Heart right ventricle (tissue), 16 donors: ENCODE measurements at places on chromosomes 6 and 20. TPM values are rescaled to one million over a fixed set of nuclear protein-coding genes. Genes with fewer than 3 reads are reported as not detected.

DNA sequence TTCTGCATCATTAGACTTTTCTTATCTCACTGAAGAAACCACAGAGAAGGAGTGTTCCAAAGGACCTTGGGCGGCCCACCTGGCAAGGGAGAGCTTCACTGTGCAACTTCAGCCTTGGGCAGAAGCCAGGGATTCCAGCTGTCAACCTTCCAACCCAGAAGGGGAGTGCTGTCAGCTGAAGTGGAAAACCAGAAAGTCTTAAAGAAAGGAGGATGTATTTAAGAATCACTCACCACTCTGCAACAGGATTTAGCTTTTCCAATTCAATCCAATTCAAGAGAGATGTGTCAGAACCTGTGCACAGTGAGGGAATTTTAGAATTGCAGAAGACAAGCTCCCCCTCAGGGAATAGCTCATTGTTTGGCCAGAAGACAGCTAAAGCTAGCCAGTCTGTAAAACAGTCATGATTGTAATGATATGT is 553.7 kb downstream of the CD83 start:
- no peaks in the 10 kb centered on the region for H3K27me3 ChIP-seq
- H3K4me3 ChIP-seq, result no peak overlapping the region

DNA sequence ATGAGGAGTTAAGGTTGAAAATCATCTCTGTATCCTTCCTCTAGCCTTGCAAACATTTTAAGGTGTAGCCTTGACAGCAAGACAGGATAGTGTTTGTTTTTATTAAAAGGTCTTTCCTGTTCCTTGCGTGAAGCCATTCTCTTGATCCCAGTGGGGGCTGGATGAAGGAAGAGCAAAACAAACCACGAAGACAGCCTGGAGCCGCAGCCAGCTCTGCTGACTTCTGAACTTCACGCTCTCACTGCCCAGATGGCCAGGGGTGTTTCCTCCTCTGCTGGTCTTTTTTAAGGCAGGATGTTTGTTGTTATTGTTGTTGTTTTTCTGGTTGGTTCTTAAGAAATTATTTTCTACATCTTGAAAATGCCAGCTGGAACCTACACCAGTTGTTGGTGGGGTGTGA is 156.4 kb downstream of the MTHFD1L start:
- DNase-seq, result no peak
- H3K4me3 ChIP-seq, result no peak overlapping the region
- H3K36me3 ChIP-seq, result no peaks in the 10 kb centered on the region
- no peak overlapping the region for H3K27ac ChIP-seq

- no peaks in the 10 kb centered on the region for H3K27me3 ChIP-seq
- H3K27ac ChIP-seq, result no peak overlapping the region
- H3K4me3 ChIP-seq, result no peak overlapping the region
- no peak for DNase-seq
- no peaks in the 10 kb centered on the region for H3K4me1 ChIP-seq
These were observed 152.3 kb downstream of the ISM1 start for GRCh38 chr20:13373400-13373799.

DNA sequence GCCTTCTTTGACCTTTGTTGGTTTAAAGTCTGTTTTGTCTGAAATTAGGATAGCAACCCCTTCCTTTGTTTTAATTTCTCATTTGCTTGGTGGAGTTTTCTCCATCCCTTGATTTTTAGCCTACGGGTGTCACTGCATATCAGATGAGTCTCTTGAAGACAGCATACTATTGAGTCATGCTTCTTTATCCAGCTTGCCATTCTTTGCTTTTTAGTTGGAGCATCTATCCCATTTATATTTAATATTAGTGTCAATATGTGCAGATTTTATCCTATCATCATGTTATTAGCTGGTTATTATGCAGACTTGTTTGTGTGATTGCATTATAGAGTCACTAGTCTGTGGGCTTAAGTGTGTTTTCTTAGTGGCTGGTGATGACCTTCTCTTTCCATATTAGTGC is 622.2 kb downstream of the MMUT start:
- no peak overlapping the region for H3K27ac ChIP-seq

GRCh38 chr6:152146385-152146784 is 338.9 kb downstream of the ESR1 start:
- H3K27me3 ChIP-seq, result no peaks in the 10 kb centered on the region
- no peak for DNase-seq
- peaks cover 10% of the 10 kb centered on the region for H3K4me1 ChIP-seq
- peak overlapping the region; percentile 6 for H3K27ac ChIP-seq
- no peak overlapping the region for H3K4me3 ChIP-seq

- H3K4me3 ChIP-seq, result peak overlapping the region; percentile 42
- H3K27me3 ChIP-seq, result no peaks in the 10 kb centered on the region
- no peaks in the 10 kb centered on the region for H3K36me3 ChIP-seq
- H3K27ac ChIP-seq, result peak overlapping the region; percentile 67
These were observed 88.0 kb downstream of the FAM217A start for GRCh38 chr6:3990692-3991491.

DNA sequence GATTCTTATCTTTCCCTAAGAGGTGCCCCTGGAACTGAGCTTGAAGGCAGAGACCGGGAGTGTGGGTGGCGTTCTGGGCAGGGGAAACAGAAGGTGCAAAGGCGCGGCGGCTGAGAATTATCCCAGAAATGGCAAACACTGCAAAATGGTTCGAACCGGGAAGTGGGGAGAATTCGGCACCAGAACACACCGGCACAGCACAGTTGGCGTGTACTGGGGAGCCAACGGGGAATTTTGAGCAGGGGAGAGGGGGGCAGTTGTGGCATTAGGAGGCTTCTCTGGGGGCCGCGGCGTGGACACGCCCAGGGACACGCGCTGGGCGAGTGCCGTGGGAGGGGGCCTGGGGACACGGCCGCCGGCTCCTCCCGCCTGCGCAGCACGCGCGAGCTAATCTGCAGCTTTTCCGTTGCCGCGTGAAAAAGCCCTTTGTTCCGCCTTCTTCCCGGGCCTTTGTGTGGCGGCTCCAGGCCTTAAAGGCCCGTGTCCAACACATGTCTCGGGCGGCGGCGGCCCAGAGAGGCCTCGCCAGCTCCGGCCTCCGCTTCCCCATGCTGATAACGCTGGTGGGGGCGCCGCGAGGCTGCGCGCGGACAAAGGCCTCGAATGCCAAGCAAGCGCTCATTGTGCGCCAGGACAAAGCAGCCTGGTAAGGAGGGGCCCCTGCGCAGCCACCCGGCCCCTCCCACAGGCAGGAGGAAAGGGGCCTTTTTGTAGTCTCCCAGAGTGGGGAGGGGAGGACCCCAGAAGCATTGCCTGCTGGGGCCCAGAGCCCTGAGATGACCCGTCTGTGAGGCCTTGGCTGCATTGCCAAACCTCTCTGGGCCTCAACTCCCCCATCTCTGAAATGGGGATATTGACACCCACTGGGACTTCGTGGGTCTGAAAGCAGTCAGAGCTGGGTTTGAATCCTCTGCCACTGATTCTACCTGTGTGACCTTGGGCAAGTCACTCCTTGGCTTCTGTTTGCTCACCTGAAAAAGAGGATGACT is 82.8 kb downstream of the CD40 start:
- H3K27me3 ChIP-seq, result peaks cover 40% of the 10 kb centered on the region

DNA sequence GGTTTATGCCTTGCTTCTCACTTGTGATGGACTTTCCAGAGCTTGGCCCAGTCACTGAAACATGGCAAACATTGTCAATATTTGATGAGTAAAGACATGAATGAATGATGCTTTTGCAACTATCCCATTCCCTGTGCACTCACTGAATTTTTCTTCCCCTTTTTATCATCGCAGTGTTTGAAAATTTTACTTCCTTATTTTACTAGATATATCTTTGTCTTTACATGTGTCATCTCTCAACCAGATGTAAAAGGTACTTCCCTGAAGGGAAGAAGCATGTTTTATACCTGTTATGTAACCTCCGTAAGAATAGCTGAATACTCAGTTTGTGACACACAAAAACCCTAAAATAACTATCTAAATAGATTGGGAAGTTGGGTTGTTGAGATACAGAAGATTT is 544.7 kb upstream of the FLRT3 start:
- H3K36me3 ChIP-seq, result no peaks in the 10 kb centered on the region
- H3K27ac ChIP-seq, result no peak overlapping the region
- H3K4me1 ChIP-seq, result no peaks in the 10 kb centered on the region
- H3K27me3 ChIP-seq, result no peaks in the 10 kb centered on the region

- no peak overlapping the region for H3K27ac ChIP-seq
- H3K36me3 ChIP-seq, result no peaks in the 10 kb centered on the region
- no peak for DNase-seq
- H3K4me3 ChIP-seq, result no peak overlapping the region
These were observed 36.0 kb downstream of the PIM1 start for GRCh38 chr6:37205997-37206340.

DNA sequence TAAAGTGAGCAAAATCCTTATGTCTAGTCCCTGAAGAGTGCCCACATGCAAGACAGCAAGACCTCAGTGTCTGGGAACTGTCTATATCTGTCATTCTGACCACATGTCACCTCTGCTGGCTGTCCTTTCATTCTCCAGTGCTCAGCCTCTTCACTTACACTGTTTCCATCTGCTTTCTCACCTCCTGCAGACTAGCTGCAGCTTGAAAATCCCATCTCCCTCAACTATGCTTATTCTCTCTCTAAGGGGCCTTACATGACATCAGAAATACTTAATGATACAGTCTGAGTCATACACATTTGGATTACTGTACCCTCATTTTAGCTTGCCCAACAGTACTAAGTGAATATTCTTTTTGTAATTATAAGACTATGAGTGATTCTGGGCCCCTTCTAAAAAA is 587.8 kb downstream of the EPM2A start:
- H3K27me3 ChIP-seq, result no peaks in the 10 kb centered on the region
- H3K36me3 ChIP-seq, result no peaks in the 10 kb centered on the region

DNA sequence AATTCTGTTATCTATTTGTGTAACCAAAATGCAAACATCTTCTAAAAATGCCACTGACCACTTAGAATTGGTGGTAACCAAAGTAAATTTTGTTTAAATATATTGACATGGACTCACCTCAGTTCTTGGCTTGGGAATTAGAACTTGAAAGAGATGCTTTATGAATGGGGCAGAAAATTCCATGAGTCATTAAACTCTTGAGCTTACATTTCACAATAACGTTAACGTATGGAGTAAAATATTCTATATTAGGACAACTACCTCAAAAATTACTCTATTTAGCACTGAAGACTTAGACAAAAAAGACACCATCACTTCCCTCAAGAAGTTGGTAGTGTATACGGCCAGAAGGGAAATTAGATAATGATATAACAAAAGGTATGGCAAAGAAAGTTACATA is 752.2 kb upstream of the MARCKS start:
- H3K4me3 ChIP-seq, result no peak overlapping the region
- no peaks in the 10 kb centered on the region for H3K27me3 ChIP-seq
- no peaks in the 10 kb centered on the region for H3K4me1 ChIP-seq
- DNase-seq, result no peak
- H3K27ac ChIP-seq, result no peak overlapping the region
- H3K36me3 ChIP-seq, result no peaks in the 10 kb centered on the region

DNA sequence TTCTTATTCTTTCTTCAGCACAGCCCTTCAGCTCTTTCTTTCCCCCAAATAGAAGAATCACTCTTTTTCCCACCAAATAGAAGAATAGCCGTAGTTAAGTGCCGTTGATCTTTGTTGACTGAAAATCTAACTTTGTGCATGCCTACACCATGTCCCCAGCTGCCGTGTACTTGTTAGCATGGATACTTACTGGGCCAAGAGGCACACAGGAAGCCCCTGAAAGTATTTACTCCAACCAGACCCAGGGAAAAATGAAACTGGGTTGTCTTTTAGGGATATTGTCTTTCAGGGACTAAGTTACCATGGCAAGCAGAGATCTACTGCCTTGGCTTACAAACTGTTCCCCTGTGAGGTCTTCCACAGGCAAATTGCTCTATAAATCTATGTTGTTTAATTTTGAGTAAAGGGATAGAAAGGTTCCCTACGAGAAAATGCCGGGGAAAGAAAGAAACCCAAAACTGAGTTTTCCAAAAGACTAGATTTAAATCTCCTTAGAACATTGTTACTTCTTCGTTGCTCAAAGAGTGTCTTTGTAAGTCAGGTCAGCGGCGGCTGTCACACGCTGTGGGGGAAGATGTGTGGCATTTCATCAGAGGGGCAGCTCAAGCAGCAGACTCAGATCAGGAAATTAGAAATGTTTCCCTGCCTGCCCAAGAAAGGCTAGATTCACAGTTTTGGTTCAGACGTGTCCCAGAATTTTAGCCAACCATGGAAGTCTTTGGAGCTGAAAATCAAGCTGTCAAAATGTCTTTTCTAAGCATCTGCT is 188.2 kb upstream of the PRND start:
- H3K4me1 ChIP-seq, result no peaks in the 10 kb centered on the region
- no peak overlapping the region for H3K4me3 ChIP-seq
- no peaks in the 10 kb centered on the region for H3K36me3 ChIP-seq
- no peaks in the 10 kb centered on the region for H3K27me3 ChIP-seq
- no peak for DNase-seq

GRCh38 chr6:111417181-111417585 is 65.8 kb downstream of the REV3L start:
- peaks cover 9% of the 10 kb centered on the region for H3K36me3 ChIP-seq
- H3K4me1 ChIP-seq, result peaks cover 31% of the 10 kb centered on the region
- DNase-seq, result peak; percentile 37
- H3K27me3 ChIP-seq, result no peaks in the 10 kb centered on the region
- H3K27ac ChIP-seq, result no peak overlapping the region
- H3K4me3 ChIP-seq, result no peak overlapping the region

- DNase-seq, result no peak
- H3K4me3 ChIP-seq, result no peak overlapping the region
- H3K27ac ChIP-seq, result no peak overlapping the region
These were observed 23.5 kb downstream of the CARMIL1 start for GRCh38 chr6:25302677-25303128.

- no peaks in the 10 kb centered on the region for H3K36me3 ChIP-seq
- peak; percentile 76 for DNase-seq
- peak overlapping the region; percentile 85 for H3K27ac ChIP-seq
- no peaks in the 10 kb centered on the region for H3K4me1 ChIP-seq
- H3K4me3 ChIP-seq, result peak overlapping the region; percentile 88
- H3K27me3 ChIP-seq, result no peaks in the 10 kb centered on the region
These were observed 187.4 kb upstream of the PROKR2 start for GRCh38 chr20:5504061-5504739.

GRCh38 chr6:156857573-156857972 is 80.4 kb downstream of the ARID1B start:
- H3K27me3 ChIP-seq, result no peaks in the 10 kb centered on the region
- peaks cover 50% of the 10 kb centered on the region for H3K4me1 ChIP-seq
- H3K36me3 ChIP-seq, result no peaks in the 10 kb centered on the region
- no peak overlapping the region for H3K4me3 ChIP-seq
- no peak overlapping the region for H3K27ac ChIP-seq

- H3K36me3 ChIP-seq, result no peaks in the 10 kb centered on the region
- no peak overlapping the region for H3K4me3 ChIP-seq
- no peak for DNase-seq
- no peaks in the 10 kb centered on the region for H3K4me1 ChIP-seq
These were observed 132.7 kb upstream of the MAP3K4 start for GRCh38 chr6:160858886-160859285.

GRCh38 chr6:137039010-137039409 is 5.8 kb downstream of the IL20RA start:
- no peaks in the 10 kb centered on the region for H3K36me3 ChIP-seq
- H3K4me1 ChIP-seq, result no peaks in the 10 kb centered on the region
- no peak for DNase-seq
- H3K4me3 ChIP-seq, result no peak overlapping the region
- H3K27me3 ChIP-seq, result no peaks in the 10 kb centered on the region
- H3K27ac ChIP-seq, result no peak overlapping the region

GRCh38 chr6:129233458-129234134 is 350.7 kb downstream of the LAMA2 start:
- no peaks in the 10 kb centered on the region for H3K27me3 ChIP-seq
- H3K36me3 ChIP-seq, result no peaks in the 10 kb centered on the region

GRCh38 chr6:30130887-30131862 is 4.8 kb upstream of the TRIM40 start:
- H3K4me1 ChIP-seq, result peaks cover 10% of the 10 kb centered on the region
- no peak overlapping the region for H3K27ac ChIP-seq
- DNase-seq, result peak; percentile 71
- no peak overlapping the region for H3K4me3 ChIP-seq
- peaks cover 97% of the 10 kb centered on the region for H3K27me3 ChIP-seq

Gene TEAD3
- total RNA-seq, result 35.0 TPM

Gene WFDC5
- total RNA-seq, result not detected

Gene IMPG1
- total RNA-seq, result not detected

Gene DSE
- total RNA-seq, result 25.4 TPM

Gene FOXQ1
- total RNA-seq, result not detected
